Lower lobe of right lung (tissue), 2 donors: ENCODE measurements at places on chromosomes 5 and 9. TPM values are rescaled to one million over a fixed set of nuclear protein-coding genes. Genes with fewer than 3 reads are reported as not detected.

Gene SCGB3A2
- 624 TPM for total RNA-seq

Gene PTGES
- 3.9 TPM for total RNA-seq

Gene PTPRD
- 17.2 TPM for total RNA-seq

Gene AQP3
- 357 TPM for total RNA-seq

Gene ERGIC1
- 177 TPM for total RNA-seq

- DNase-seq, result peak; percentile 37
These were observed 1516.4 kb downstream of the EFNA5 start for GRCh38 chr5:106154280-106154716.

GRCh38 chr9:37936376-37936775 is 32.4 kb upstream of the SLC25A51 start:
- no peak for DNase-seq

DNA sequence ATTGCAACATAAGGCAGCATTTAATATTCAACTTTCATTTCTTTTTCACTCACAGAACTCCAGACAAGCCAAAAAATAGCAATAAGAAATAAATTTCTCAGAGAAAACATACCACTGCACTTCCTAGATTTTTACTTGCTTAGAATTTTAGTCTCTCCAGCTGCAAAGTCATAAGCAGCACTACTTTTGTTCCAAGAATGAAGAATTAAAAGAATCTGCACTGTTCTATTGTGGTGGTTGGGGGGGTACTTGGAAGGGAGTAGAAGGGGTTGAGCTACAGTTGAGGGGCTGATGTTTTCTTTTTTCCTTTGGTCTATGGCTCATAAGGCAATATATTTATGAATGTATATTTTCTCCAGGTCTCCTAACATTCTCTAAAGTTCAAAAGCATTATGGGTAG is 144.5 kb downstream of the KIAA0825 start:
- no peak for DNase-seq

DNA sequence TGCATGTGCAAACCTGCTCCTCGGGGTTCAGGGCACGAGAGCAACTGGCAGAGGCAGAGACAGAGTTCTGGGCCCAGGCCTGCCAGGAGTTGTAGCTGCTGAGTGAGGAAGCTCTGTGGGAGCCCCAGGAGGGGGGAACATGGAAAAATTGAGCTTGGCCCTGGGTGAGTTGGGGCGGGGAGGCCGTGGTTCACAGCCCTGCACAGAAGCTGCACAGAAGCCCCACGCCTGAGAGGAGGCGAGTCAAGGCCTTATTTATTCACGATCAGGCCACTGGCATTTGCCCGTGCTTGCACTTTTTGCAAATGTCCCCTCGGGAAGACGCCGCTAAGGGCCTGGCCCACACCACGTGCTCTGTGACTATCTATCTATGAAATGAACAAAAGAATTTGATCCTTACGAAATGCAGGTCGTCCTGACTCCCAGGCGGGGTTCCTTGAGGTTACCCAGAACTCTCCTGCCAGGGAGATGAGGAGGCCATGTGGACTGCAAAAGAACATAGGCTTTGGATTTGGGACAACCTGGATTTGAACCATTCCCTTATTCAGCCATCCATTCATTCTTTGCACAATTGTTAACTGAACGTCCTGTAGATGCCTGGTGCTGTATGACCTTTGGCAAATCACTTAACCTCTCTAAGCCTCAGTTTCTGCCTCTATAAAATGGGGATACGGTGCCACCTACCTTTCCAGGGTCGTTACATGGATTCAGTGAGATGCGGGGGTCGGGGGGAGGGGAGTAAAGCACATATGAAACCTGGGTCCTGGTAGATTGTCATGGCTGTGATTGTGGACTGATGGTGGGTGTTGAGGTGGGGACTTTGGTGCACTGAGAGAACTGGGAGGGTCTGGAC is 17.9 kb downstream of the COL27A1 start:
- no peak for DNase-seq

- DNase-seq, result no peak
These were observed 44.1 kb upstream of the STXBP1 start for GRCh38 chr9:127567730-127568617.

- DNase-seq, result no peak
These were observed 2.2 kb downstream of the GABRB2 start for GRCh38 chr5:161544350-161544765.

DNA sequence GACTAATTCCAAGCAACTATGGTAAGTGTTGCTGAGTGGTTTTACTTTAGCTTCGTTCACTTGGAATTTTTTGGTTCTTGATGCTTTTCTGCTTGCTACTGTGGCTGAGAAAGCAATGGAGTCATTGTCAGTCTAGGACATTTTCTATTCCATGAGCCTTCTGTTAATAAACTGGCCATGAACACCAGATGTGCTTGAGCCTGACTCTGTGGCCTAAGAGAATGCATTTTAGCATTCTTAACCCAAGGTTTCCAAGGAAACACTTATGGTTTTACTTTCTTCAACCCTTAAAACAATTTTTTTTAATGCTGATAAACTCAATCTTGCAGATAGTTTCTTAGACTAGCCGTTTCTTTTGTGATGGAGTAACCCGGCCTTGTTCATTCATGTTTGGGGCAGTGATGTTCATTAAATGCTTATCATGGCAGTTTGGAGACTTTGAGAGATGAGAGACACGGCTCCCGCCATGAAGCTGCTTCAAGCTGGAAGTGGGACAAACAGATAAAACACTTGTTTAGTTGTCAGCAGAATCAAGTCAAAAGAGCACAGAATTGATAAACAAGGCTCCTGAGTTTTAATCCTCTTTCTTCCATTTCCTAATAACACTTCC is 42.4 kb downstream of the OSTF1 start:
- DNase-seq, result no peak

GRCh38 chr5:10111571-10111970 is 138.1 kb downstream of the ATPSCKMT start:
- no peak for DNase-seq

DNA sequence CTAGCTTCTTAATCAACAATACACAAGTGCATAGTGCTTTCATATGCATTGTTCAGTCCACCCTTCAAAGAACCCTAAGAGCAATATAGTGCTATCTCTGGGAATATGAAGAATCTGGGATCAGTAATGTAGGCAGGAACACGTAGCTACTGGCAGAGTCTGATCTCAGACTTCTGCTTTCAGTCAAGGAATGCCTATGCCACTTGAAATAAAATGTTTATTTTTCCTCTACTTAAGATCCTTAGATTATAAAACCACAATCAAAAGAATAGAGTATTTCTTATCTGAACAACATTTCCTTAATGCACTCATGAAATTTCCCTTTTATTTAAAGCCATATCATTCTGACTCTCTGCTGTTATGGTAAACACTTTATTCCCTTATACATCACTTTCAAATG is 1407.8 kb upstream of the C9orf72 start:
- DNase-seq, result no peak

- no peak for DNase-seq
These were observed 49.5 kb downstream of the PKD2L2 start for GRCh38 chr5:137938751-137939143.

DNA sequence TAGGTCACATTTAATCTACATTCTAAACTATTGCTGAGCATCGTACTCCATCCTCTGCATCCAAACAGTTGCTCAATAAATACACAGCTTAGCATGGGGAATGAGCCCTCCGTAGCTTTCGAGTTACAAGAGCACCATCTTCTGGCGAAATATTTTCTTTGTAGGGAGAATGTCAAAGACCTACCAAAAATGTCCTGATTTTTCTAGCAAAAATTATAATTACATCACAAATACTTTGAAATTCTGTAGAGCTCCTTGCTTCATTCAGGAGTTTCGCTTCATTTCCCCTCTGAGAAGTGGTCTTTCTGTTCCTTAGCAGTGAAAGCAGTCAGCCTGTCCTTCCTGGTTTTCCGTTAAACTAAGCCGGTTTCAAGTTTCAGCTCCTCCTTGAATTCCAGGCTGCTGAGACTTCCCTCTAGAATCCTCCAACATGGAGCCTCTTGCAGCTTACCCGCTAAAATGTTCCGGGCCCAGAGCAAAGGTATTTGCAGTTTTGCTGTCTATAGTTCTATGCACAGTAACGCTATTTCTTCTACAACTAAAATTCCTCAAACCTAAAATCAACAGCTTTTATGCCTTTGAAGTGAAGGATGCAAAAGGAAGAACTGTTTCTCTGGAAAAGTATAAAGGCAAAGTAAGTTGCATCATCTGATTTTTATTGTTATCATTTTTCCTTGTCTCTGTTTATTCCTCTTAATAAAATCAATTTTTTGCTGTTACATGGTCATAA is at the start of gene GPX8:
TSS of gene GPX8 (plus strand) at position 409 of the 730 bp plus-strand sequence. CDS start at position 431, 22 bp downstream.
- no peak for DNase-seq

DNA sequence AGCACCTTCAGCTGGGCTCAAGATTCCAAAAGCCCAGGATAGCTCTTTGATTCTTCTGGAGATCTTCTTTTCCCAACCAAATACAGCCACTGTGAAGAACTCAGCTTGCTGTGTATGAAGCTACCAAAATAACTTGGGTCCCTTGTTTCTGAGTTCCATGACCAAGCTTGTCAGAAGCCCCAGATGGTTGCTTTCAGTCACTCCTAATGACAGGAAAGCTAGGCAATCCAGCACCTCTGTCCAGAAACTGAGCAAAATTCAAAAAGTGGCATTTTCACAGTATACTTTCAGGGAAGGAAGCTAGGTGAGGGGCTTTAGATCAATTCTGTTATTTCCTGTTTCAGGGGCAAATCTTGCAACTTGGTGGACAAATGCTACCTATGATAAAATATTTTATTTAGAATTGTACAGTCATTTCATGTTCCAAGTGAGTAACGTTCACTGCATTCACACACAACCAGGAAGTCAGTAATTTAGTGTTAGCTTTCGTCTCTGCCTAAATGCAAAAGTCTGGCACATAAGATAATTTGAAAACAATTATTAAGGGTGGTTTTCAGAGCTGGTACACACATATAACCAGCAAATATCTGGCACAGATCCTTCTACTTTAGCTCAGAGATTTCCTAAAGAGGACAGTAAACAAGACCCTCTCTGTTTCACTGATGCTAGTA is 330.1 kb downstream of the GLIS3 start:
- no peak for DNase-seq

DNA sequence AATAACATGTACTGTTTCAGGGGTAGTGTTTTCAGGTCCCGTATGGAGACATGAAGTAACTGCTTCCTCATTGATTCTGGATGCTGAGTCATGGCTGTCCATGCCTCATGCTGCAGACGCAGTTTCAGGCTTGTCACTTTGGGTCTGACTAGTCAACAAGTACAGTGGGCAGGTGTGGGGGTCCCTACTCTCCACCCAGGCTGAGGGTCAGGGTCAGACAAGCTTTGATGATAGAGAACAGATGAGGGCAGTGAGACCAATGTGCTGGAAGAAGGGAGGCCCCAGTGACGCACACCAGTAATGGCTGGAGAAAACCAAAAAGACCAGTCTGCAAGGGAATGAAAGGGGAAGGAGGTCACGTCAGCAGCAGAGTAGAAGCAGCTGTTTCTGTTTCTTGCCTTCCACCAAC is 80.0 kb upstream of the NFIL3 start:
- no peak for DNase-seq

DNA sequence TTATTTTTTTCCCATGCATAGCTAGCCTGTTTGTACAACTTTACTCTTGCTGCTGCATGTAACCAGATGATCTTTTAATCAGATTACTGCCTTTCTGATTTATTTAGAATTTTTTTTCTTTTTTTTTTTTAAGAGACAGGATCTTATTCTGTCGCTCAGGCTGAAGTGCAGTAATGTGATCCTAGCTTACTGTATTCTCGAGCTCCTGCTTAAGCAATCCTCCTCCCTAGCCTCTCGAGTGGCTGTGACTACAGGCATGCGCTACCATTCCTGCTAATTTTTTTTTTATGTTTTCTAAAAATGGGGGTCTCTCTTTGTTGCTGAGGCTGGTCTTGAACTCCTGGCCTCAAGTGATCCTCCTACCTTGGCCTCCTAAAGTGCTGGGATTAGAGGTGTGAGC is 9.6 kb downstream of the DCP2 start:
- DNase-seq, result no peak

- no peak for DNase-seq
These were observed 10.4 kb upstream of the ANXA1 start for GRCh38 chr9:73141282-73141681.

GRCh38 chr5:4023091-4023752 is 427.6 kb downstream of the IRX1 start:
- no peak for DNase-seq

DNA sequence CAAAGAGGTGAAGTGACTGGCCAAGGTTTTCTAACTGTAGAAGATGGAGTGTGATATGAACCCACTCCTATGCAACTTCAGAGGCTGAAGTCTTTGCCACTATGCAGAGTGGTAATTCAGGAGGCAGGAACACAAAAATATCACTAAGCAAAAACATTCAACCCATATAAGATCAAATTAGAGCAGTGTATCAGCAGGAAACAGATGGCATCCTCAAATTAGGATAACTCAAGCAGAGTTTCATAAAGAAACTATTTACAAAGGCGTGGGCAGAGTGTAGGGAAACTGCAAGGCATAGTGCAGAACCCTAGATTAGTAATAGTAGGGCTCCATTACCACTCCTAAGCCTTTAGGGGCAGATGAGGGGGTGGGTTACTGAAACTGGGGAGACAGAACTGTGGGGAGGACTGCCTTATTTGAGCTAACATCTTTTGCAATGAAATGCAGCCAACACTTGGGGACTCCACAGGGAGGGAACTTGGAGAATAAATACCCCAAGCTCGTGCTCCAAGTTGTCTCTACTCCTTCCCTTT is 72.2 kb downstream of the PTTG1 start:
- no peak for DNase-seq

- no peak for DNase-seq
These were observed 987 bp downstream of the RAB24 start for GRCh38 chr5:177302354-177303110.

DNA sequence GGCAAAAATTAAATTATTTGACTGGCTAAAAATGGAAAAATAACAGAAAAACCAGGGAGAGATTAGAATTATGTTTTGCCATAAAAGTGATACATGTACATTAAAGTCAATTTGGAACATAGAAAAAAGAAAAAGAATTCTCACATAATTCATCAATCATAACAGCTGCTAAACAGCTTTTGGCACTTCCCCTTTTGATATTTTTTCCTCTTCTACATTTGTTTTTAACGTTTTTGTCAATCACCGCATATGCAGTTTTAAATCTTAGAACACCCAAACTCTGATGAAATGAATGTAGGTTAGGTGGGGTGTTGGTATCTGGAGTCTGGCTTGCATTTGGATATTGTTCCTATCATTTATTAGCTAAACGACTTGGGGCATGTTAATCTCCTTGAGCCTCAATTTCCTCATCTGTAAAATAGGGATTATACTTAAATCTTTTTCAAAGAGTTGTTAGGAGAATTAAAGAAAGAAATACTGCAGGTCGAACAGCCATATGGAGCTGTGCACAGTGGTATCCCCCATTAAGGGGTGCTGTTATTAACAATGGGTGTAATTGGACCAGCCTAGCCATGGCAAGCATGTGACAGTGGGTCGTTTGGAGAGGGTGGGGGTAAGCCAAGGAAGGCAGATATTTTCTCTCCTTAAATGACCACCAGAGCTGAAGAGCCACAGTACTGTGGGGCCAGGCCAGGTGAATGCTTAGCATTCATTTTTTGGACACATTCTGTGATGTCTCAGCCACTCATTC is 22.6 kb downstream of the NPR3 start:
- no peak for DNase-seq

DNA sequence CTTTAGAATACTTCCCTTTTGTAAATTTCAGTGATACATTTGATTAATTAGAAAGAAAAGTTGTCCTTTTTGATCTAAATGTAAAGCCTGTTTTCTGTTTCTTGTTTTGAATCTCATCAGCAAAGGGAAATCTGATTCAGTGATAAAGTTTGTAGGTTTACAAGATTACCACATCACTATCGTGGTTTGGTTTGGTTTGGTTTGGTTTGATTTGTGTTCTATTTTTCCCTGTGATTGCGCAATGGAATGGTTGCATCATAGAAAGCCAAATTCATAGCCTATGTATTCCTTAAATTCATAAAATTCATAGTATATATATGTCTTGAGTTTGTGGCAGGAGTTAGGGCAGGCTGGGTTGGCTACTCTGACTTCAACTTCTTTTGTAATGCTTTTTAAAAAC is 15.2 kb downstream of the SRFBP1 start:
- DNase-seq, result no peak
